Right lung (tissue), 10 donors: ENCODE measurements at places on chromosomes 3 and 15. TPM values are rescaled to one million over a fixed set of nuclear protein-coding genes. Genes with fewer than 3 reads are reported as not detected.

- DNase-seq, result no peak
Observed at GRCh38 chr3:16913264-16913580, 28.5 kb downstream of the PLCL2 start.

GRCh38 chr15:82790321-82790720, 15.5 kb downstream of the FSD2 start:
- DNase-seq, result no peak

GRCh38 chr3:67382536-67382935, 271.9 kb downstream of the SUCLG2 start:
- DNase-seq, result peak; percentile 19

DNA sequence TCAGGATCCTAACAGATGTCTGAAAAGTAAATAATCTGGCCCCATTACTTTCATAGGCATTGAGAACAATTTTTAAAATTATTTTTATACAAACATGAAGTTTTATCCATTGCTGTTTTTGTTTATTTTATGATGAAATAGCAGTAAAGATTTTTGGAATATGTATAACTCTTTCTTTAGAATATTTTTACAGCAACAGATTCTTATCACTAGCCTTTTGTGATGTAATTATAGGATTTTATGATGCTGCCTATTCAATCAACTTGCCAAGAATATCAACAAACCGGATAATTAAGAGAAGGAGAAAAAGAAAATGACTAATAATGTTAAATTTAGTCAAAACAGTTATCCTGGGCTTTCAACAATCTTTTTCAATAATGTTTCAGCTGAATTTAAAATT, 386.3 kb downstream of the ZIC1 start:
- DNase-seq, result no peak

DNA sequence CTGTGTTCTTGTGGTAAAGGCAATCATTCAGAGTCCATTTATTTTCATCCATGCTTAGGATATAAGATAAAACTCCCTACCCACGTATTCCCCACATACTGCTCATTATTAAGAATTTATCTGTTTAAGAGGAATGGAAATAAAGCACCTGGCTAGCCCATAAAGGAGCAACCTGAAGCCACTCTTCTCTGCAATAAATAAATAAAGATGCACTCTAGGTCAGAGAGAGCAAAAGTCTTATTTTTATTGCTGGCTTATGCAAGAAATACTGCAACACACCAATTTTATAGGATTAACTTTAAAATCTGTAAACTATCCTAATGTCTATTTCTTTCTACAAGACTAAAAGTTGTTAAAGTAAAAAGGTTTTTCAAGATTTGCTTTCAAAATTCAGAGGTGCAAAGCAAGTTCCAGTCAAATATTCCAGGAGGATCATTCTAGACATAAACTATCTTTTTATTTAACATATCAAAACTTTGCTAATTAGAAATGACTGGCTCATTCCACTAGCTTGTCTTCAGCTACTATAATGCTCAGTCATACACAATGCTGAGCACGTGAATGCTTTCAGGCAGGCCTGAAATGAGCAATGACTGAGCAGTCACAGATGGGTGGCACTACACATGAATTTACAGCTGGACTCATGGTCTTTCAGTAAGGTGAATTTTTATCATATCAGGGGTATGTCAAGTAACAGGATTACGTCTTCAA, 7.1 kb downstream of the TJP1 start:
- peak; percentile 14 for DNase-seq

- DNase-seq, result no peak
Observed at GRCh38 chr3:77319711-77320110, 279.8 kb downstream of the ROBO2 start.

GRCh38 chr3:159634483-159634882, 354.2 kb upstream of the IL12A start:
- DNase-seq, result no peak

DNA sequence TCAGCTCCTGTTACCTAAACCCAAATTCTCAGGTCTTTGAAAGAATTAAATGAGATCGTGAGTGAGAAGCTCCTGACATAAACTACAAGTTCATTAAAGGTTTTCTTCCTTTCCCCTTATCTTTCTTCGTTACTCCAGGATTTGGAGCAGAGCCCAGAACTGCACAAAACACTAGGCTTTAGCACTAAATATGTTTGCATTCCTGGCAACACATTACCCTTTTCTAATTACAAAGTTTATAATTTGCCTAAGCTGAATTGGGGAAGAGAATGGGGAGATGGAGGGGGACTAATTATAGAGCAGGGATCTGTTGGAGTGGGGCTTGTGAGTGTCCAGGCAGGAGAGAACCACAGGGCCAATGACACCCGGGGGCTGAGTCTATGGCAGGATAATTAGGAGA, 109.7 kb downstream of the SV2B start:
- no peak for DNase-seq

DNA sequence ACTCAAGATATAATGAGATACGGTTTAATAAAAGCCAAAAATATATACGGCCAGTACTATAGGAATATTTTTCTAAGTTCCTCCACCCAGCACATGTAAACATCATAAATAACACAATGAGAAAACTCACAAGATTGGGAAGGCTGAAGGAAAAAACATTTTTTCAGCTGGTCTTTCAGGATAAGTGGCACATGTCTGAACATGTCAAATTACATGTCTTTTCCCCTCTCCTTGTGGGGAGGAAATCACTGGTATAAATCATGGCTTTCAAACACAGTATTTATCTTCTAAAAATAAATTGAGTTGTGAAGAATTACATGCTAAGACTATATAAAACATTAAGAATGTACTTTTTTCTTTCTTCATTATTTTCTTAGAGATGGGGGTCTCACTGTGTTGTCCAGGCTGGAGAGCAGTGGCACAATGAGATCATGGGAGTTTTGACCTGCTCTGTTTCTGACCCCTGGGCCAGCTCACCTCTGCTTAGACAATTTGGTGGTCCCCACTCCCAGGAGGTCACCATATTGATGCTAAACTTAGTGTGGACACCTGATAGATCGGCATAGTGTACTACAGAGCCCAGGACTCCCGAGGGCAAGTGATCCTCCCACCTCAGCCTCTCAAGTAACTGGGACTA, 32.8 kb downstream of the ETV5 start:
- DNase-seq, result no peak

- no peak for DNase-seq
Observed at GRCh38 chr3:144957398-144958101, 985.9 kb downstream of the DIPK2A start.

- DNase-seq, result no peak
Observed at GRCh38 chr15:31782951-31783350, 247.4 kb upstream of the CHRNA7 start.

- DNase-seq, result no peak
Observed at GRCh38 chr3:134613006-134613520, 37.8 kb downstream of the KY start.

GRCh38 chr15:35748105-35748504, 202.1 kb upstream of the DPH6 start:
- no peak for DNase-seq

DNA sequence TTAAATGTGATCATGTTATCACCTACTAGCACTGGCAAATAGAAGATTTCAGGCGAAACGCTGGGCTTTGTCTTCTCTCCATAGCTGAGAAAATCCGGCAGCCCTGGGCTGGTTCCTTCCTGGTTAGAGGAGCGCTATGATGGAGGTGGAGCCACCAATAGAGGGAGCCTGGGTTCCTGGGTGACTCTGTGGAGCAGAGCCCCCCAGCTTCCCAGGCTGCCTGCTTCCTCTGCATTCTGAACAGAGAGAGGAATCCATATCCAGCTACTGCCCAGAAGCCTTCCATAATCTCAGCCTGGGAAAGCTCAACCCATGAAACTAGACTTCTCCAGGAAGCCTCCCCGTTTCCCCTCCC, 32.6 kb upstream of the IQSEC1 start:
- no peak for DNase-seq

DNA sequence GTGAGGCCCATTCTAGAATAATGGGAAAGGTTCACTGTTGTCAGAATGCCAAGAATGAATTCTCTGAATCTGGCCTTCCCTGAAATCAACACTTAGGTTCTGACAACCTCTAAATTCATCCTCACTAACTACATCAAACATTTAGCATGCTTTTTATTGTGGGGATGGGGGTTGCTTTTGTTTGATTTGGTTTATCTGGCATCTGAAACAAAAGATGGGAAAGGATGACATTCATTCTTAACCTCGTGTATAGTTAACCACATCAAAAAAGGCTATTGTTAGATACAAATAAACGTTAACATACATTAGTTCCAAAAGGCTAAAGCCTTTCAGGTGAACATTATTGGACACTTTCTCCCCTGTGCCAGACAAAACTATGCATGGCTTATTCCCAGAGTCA, 357.3 kb downstream of the FHIT start:
- DNase-seq, result no peak

Gene PARP15
- 0.74 TPM for polyA plus RNA-seq

Gene ARF4
- polyA plus RNA-seq, result 226 TPM

Gene TMEM45A
- 54.8 TPM for polyA plus RNA-seq

Gene MYZAP
- polyA plus RNA-seq, result 66.1 TPM
